ENCODE measurements at places on chromosomes 12 and 14. TPM values are rescaled to one million over a fixed set of nuclear protein-coding genes. Genes with fewer than 3 reads are reported as not detected.

DNA sequence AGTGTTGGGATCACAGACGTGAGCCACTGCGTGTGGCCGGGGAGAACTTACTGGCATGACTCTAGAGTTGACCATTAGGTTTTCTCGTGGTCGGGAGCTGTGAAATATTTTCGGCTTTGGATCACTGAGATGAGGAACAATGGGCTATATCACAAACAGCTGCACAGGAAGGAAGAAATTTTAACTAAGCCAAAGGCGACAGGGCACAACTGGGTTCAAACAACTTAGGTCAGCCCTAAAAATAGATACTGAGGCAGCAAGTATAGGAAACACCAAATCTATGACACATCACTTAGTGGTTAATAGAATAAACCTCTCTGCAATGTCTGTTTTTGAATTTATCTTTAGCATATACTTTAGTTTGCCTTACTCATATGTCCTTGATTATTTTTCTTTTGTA, 162.9 kb downstream of the LRIG3 start:
- DNase-seq = no peak
- no peaks in the 10 kb centered on the region for H3K27me3 ChIP-seq
- no peaks in the 10 kb centered on the region for H3K36me3 ChIP-seq
- H3K4me3 ChIP-seq = no peak overlapping the region
- H3K27ac ChIP-seq = no peak overlapping the region

GRCh38 chr12:58932806-58933681, 12.7 kb upstream of the LRIG3 start:
- H3K27me3 ChIP-seq = no peaks in the 10 kb centered on the region
- no peaks in the 10 kb centered on the region for H3K36me3 ChIP-seq
- no peak overlapping the region for H3K4me3 ChIP-seq
- H3K4me1 ChIP-seq = peaks cover 8% of the 10 kb centered on the region
- H3K27ac ChIP-seq = no peak overlapping the region
- DNase-seq = no peak

KLHL33 gene
- total RNA-seq = 0.16 TPM

CSRP2 gene
- 1.9 TPM for total RNA-seq

MGAT4C gene
- total RNA-seq = not detected
